ENCODE measurements at places on chromosomes 5 and 9. TPM values are rescaled to one million over a fixed set of nuclear protein-coding genes. Genes with fewer than 3 reads are reported as not detected.

KCTD16 gene
- total RNA-seq = not detected

OR1B1 gene
- not detected for total RNA-seq

PIP5K1B gene
- total RNA-seq = 56.6 TPM

C7 gene
- not detected for total RNA-seq

BRD8 gene
- 61.1 TPM for total RNA-seq

MPDZ gene
- total RNA-seq = not detected

FOXE1 gene
- not detected for total RNA-seq

STARD4 gene
- 118 TPM for total RNA-seq

TXNDC8 gene
- total RNA-seq = not detected

ALDH7A1 gene
- 1.9 TPM for total RNA-seq

NR6A1 gene
- 2.3 TPM for total RNA-seq

GABRA6 gene
- total RNA-seq = not detected

CARD6 gene
- 1.7 TPM for total RNA-seq

MCTP1 gene
- total RNA-seq = not detected

RABEPK gene
- total RNA-seq = 37.7 TPM

TAF11L6 gene
- not detected for total RNA-seq

ZDHHC11B gene
- total RNA-seq = not detected

SEMA5A gene
- not detected for total RNA-seq

SPAAR gene
- total RNA-seq = not detected

PRLR gene
- total RNA-seq = not detected

SH3RF2 gene
- total RNA-seq = 0.02 TPM

FLT4 gene
- 2.0 TPM for total RNA-seq

INPP5E gene
- 20.6 TPM for total RNA-seq

CDH10 gene
- total RNA-seq = not detected

PROB1 gene
- total RNA-seq = 9.2 TPM

Measured in activated CD4-positive, alpha-beta T cell treated with anti-CD3 and anti-CD28 coated beads, Interleukin-2, amount 10 ng/mL, durations not matched to agents 24 days and 14 days (primary cell).